RPMI7951 (cell line): ENCODE measurements at places on chromosomes 6 and 20. TPM values are rescaled to one million over a fixed set of nuclear protein-coding genes. Genes with fewer than 3 reads are reported as not detected.

- DNase-seq = no peak
Measured at GRCh38 chr6:104653781-104654180, 205.9 kb downstream of the HACE1 start.

DNA sequence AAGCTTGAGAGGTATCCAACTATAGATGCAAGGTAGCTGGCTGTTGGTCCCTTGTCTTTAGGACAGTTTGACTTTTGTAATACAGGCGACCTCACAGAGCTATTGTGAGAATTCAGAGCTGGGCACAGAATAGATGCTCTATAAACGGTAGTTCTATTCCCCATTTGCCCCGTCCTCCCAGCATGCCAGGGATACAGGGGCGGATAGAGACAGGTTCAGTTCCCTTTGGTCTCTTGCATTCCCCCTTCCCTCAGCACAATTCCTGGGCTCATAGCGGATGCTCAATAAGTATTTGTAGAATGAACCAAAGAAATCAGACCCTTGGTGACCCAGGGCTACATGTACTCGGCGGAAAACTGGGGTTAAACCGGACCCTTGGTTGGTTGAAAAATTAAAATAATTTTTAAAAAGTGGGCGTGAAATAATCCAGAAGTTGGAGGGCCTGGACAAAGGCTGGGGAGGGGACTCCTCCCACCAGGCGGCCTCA, 707 bp upstream of the TOP1 start:
- no peak for DNase-seq

DNA sequence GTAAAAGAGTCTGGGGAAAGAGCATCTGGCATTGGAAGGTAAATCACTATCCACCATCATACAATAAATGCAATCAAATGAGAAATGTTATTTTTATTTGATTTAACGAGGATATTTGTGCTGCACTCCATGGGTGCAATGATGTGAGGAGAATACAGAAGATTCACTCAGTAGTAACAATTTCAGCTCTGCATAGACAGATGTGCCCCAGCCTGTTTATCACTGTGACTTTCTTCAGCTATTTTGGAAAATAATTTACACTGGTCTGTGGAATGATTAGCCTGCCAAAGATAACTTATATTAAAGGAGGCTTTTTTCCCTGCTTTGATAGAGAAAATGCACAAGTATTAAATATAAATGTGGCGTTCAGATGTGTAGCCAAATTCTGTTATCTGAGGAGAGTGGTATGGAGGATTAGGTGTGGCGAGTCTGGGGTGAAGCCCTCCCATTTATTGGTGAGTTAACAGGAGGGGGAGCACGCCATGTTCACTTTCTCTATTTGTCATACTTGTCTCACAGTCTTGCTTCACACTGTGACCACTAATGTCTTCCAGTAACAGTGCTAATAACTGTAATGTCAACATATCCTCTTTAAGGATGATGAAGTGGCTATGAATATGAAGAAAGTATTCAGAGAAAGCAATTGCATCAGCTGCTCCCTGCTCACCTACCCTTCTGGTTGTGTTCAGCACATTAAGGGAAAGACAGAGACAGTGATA, 645.6 kb downstream of the MMUT start:
- DNase-seq = no peak

GRCh38 chr20:7617797-7618196, 322.5 kb downstream of the HAO1 start:
- DNase-seq = no peak

GRCh38 chr6:21596949-21597682, 3.6 kb downstream of the SOX4 start:
- peak; percentile 60 for DNase-seq

GRCh38 chr6:170445487-170445886, 107.6 kb downstream of the PSMB1 start:
- no peak for DNase-seq

DNA sequence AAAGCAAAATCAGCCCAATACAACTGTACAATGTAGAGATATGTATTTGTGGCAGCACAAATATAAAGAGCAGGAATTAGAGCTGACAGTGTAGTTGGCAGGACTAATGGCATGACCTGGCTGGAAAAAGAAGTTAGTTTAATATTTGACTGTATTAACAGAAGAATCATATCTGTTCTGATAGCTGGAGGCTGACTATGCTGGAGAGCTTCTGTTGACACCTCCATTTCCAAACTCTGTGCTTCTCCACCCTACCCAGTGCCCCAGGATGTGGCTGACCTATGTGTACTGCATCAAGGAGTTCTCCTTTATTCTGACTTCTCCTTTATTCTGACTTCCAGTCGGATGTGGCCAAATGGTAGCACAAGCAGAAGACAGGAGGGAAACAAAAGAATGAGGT, 299.3 kb downstream of the PKHD1 start:
- no peak for DNase-seq

DNA sequence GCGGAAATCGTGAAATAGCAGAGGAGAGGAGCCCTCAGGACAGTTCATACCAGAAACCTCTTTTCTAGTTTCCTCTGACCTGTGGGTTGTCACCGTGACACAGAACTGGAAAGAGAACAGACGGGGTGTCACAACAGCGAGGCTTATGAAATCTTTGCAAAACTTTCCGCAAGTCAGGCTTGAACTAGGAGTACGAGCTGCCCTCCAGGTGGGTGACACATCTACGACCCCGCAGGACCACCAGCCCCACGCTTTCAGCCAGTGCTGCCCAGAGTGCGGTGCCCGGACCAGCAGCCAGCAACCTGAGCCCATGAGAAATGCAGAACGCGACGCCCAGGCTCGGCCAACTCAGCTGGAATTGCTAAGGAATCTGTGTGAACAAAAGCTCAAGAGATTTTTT, 30.8 kb downstream of the WRNIP1 start:
- DNase-seq = no peak

DNA sequence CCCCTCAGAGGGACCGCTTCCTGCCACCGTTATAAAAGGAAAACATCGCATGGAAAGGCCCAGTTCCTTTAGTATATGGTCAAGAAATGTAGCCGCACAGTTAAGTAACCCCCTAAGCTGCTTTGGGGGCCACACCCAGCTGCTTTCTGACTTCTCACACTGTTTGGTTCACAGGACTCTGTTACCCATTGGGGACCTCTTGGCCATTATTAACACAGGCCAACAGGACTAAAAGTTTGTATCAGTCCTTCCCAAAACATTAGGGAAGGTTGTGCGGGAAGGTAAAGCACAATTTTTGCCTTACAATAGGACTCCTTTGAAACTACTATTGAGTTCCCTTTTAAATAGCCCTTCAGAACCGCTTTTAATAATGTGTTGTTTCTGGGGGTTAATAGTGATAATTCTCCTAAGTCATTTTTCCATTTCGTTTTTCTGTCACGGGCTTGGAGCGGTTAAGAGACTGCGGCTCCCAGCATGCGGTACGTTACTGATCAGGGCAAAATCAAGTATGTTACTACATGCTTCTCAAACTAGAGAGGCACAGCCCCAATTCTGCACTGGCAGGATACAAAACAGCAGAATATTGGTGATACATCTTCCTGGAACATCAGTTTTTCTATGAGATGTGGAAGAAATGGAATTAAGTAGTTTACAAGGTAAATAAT, 668 bp upstream of the RPP40 start:
- peak; percentile 4 for DNase-seq

The ZBTB46 gene
- 3.4 and 5.8 TPM in 2 replicates for total RNA-seq

The SIRPD gene
- 0.36 and 0.68 TPM in 2 replicates for total RNA-seq

The DOK5 gene
- total RNA-seq = not detected in 2 replicates

The EPPIN gene
- total RNA-seq = not detected in 2 replicates
